ENCODE measurements at places on chromosomes 7 and 10.

DNA sequence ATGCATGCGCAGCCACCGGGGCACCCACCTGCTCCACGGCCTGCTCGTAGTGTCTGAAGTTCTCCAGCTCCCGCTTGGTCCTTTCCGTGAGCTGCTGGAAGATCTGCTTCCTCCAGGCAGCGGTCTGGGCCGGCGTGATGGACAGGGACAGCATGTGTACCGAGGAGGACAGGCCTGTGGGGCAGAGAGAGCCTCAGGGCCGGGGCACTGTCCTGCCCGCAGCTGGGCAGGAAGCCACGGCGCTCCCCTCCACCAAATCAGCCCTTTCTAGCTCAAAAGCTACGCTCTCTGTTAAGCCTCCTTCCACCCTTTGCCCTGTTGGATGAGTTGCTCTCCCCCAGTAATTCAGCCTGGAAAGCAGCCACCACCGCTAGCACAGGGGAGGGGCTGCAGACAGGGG is 19.2 kb downstream of the TECPR1 start:
- DNase-seq: no peak

DNA sequence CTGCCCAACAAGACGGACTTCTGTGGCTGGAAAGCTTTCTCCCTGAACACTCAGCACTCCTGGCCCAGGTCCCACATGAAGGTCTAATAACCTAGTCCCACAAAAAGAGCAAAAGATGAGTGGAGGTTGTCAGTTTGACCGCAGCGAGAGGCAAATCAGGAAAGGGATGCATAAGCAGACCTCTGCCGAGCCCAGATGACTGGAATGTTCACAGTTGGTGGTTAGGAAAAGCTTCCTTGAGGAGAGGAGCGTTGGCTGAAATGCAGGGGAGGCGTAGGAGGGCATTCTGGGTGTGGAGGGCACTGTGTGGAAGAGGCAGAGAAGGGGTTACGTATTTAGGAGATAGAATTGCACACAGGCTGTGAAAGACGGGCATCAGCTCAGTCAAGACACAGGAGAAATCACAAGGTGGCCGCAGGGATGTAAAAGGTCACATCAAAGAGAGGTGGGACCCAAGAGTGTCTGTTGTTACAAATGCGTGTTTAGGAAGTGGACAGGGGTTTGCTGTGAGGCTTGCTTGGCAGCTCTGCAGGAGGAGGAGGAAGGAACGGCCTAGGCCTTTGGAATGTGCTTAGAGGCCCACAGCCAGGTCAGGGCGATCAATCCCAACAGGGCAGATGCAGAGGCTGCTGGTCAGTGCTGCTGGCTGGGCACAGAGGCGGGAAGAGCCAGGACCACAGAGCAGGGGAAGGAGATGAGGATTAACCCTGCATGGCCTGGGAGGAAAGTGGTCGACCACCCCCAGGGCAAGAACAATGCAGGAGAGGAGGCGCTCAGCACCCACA is 133.5 kb downstream of the VIPR2 start:
- no peak for DNase-seq

GRCh38 chr7:95878677-95879076 is 106.3 kb downstream of the DYNC1I1 start:
- DNase-seq: no peak

DNA sequence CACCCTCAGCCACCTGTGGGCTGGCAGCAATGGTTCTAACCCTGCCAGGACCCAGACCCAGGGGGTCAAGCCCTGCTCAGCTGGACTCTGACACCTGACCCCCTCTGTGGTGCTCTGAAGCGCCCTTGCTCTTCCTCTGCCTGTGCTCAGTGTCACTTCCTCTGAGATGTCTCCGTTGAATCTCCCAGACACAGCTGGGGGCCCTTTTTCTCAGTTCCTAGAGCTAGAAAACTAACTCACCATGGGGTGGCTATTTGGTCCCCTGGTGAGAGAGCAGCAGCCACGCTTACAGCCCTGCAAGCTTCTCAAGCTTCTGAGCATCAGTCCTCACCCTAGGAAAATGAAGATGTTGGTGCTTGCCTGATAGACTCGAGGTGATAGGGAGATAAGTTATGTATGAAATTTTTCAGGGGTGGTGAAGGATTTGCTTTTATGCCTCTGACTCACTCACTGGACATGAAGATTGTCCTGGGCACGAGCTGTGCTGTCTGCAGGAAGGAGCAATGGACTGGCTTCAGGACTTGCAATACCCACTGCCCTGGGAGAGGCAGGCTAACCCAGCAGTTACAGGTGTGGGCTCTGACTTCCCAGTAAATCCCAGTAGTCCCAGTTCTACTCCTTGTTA is 29.6 kb downstream of the COL13A1 start:
- no peak for DNase-seq

GRCh38 chr10:103571656-103571975 is 78.1 kb downstream of the NEURL1 start:
- DNase-seq: no peak

GRCh38 chr7:20741801-20742200 is 44.9 kb downstream of the SP8 start:
- no peak for DNase-seq

- DNase-seq: no peak
These were observed 189.8 kb upstream of the SH2B2 start for GRCh38 chr7:102096706-102097427.

GRCh38 chr10:83516788-83517187 is 622.5 kb upstream of the GHITM start:
- no peak for DNase-seq

GRCh38 chr7:115637128-115637527 is 393.4 kb downstream of the TFEC start:
- DNase-seq: no peak

DNA sequence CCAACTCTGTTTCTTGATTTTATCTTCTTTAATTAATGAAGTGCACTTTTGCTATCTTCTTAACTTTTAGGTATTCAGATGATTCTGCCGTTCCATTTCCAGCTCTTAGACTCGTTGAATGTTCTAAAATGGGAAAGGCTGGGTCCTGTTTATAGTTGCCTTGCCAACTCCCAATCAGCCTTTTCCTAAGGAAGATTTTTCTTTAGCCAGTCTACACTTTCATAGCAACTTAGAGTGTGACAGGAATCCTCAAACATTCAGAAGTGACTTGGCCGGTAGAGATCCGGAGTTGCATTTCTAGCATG is 23.0 kb upstream of the TRIL start:
- DNase-seq: no peak

- DNase-seq: no peak
These were observed 34.3 kb downstream of the FAM204A start for GRCh38 chr10:118307859-118308258.

DNA sequence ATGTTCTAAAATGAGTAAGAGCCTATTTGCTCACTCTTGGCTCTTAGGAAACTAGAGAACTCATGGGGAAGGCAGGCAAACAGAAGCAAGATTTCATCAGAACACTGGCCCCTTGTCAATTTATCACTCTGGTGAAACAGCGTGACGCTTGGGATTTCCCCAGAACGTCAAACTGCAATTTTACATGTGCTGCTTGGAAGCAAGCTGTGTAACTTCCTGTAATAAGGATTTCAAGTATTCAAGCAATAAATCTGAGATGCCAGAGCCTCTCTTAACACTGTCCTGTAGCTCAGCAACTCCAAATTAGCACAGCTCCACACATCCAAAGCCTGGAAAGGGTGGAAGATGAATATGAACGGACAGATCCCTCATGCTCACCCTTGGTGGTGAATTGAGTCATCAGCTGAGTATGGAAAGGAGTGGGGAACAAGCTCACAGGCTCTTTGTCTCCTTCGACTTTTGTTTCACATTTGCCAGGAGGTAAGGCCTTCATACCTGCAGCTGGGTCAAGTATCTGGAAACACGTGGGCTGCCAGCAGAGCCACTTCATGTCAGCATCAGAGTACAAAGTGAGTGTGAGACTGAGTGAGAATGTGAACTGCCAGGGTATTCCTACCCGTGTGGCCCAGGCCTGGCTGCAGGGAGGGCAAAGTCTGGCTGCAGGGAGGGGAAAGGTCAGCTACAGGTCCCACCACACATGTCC is 140.4 kb upstream of the NAMPT start:
- peak; percentile 17 for DNase-seq

DNA sequence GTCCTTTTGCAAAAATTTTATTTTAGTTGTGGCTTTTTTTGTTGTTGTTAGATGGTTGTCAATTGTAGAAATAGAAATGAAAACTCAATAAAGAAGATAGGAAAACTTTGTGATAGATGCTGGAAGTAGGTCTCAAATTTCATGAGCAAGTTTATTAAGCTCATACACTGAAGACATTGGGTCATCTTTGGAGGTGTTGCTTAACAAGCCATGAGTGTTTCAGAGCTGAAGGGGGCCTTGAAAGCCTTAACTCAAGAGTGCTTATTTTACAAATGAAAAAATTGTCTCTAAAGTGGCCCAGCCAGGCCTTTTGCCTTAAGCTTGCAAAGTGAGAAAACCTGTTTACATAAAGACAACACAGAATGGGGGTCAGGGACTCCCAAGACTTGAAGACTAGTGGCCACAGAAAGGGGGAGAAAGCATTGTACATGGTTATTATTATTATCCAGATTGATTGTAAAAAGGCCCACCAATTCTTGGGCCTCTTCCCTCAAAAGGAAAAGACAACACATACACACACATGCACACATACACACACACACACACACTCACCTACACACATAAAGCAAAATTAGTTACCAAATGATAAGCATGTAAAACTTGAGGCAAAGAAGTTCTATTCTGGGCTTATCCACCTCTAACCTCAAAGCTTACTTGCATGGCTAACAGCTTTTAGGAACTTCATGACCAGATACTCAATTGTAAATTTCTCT is 49.7 kb upstream of the GLCCI1 start:
- DNase-seq: no peak

DNA sequence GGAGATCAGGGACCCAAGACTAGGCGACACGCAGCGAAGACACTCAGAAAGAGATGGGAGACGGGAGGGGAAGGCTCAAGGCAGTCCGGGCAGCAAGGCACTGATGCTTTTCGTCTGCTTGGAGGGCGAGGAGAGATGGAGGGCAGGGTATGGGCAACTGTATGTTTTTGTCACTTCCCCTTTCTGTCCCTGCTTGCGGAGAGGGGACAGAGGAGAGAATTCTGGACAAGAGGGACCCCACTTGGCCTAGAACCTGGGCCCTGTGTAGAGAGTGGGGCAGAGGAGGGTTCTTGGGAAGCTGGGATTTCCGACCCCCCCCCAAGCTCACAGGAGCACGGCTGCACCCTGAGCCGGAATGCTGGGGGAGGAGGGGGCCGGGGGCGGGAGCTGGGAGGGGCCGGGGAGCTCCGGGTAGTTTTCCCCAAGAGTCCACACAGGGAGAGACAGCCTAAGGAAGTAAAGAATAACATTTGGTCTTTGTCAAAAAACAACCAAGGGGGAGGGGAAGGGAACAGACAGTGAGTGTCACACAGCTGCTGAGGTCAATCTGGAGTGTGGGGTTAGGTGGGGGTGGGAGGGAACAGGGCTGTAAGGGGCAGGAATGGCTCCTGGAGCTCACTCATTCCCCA is 1.8 kb downstream of the LRCH4 start:
- no peak for DNase-seq

- DNase-seq: no peak
These were observed 3.2 kb downstream of the UBE2H start for GRCh38 chr7:129949292-129950133.

DNA sequence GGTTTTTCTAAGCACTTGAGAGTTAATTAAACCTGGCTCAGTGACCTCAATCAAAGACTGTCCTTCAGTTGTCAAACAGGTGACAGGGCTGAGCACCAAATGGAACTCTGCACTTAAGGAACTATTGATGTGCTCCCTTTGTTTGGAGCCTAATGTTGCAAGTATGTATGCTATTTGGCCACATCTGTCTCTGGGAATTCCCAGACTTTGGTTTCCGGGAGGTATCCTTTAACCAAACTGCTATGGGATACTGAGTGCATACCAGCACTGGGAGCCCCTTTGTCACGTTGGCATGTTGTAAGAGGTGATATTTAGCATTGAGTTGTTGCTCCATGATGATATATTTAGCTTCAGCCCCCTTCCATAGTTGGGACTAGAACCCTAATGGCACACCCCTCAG is 25.2 kb downstream of the ASZ1 start:
- no peak for DNase-seq

DNA sequence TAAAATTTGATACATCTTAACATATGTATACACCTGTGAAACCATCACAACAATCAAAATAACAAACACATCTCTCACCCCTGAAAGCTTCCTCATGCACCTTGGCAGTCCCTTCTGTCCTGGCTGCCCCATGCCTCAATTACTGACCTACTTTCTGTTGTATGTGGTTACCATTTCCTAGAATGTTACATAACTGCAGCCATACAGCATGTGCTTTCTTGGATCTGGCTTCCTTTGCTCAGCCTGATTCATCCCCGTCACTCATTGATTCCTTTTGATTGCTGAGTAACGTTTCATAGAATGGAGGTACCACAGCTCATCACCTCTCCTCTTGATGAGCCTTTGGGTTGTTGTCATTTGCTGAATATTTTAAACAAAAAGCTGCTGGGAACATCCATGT is 165.3 kb downstream of the CELF2 start:
- no peak for DNase-seq

GRCh38 chr10:949446-949845 is 17.9 kb upstream of the LARP4B start:
- DNase-seq: no peak

DNA sequence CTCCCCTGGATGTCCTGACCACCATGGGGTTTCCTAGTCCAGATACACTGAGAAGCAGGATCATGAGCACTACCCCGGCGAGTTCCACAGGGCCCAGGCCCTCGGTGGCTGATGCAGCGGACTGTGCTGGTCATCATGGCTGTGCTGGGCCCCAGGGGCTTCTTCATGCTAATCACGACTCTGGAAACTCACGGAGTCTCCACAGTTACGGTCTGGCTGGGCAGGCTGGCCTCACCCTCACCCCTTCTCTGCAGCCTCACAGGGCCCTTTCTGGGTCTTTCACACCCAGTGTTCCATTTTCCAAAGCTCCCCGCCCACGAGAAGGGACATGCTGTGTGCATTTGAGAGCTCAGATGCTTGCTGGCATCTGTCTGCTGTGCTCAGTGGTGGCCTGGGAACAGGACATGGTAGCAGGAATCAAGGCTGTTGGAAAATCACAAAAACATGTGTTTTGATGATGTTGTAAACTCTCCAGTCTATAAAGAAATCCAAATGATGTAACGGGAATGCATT is 119.0 kb downstream of the PTPN20 start:
- no peak for DNase-seq

GRCh38 chr10:63137306-63137705 is 4.2 kb downstream of the NRBF2 start:
- no peak for DNase-seq

GRCh38 chr7:504221-505111 is 15.2 kb downstream of the PDGFA start:
- no peak for DNase-seq

DNA sequence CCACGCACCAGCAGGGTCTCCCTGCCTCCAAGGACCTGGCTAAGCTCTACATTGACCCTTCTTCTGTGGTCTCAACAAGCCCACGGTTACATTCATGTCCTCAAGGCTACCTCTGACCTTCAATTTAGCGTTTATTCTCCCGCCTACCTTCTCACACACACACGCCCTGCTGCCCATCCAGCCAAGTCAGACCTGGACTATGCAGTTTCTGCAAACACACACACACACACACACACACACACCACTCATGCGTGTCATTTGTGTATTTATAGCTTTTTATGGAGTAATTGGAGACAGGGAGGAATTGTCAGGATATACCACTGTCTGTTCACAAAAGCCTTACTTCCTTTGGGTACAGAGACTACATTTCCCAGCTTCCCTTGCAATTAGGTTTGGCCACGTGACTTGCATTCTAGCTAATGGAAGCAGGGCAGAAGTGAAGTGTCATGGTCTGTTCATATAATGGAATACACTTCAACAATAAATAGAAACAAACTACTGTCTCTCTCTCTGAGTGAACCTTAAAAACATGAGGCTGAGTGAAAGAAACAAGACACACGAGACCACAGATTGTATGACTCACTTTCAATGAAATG is 53.8 kb upstream of the CPXM2 start:
- DNase-seq: no peak

Data from esophagus squamous epithelium (tissue), 5 donors.